Heart left ventricle (tissue), 16 donors: ENCODE measurements at places on chromosomes 5 and 9.

DNA sequence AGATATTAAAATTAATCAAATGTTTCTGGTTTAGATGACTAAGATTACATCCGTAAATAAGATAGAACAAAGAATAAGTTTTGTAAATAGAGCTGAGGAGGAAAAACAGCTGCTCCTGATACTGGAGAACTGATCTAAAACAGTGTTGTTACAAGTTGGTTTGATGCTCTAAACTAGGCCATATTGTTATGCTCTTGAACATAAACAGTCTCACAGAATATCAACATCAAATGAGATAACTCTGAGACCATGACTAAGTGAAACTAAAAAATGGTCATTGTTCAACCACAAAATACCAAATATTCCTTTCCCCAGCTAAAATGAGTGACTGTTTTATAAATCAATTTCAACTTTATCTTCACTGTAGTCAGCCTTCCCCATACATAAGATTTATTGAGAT is 16.5 kb upstream of the SRFBP1 start:
- no peak for DNase-seq

DNA sequence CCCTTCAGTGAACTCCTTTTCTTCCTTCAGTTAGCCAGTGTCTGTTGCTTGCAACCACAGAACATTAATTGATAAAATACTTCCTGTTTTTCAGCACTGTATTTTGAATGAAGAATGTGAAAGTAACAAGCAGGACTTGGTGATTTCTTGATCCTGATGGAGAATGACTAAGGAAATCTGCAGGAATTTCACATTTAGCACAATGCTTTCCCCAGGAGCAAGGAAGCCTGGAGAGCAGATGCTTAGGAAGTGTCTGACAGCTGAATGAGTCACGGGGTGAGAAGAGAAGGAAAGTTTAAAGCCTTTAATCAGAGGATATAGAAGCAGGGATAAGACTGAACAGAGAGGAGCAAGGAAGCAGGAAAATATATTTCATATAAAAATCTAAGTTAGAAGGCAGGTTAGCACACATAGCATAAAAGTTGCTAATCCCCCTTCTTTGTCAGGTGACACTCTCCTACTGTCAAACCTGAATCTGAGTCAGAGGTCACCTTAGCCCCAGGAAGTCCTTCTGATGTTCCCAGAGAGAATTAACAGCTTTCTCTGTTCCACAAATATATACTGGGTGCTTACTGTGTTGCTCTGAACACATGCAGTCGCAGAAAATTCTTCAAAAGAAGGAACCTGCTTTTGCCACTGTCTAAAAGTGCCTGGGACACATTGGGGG is 59.7 kb downstream of the GNA14 start:
- no peak for DNase-seq

GRCh38 chr9:82170866-82171265 is 182.3 kb downstream of the SPATA31D1 start:
- no peak for DNase-seq

DNA sequence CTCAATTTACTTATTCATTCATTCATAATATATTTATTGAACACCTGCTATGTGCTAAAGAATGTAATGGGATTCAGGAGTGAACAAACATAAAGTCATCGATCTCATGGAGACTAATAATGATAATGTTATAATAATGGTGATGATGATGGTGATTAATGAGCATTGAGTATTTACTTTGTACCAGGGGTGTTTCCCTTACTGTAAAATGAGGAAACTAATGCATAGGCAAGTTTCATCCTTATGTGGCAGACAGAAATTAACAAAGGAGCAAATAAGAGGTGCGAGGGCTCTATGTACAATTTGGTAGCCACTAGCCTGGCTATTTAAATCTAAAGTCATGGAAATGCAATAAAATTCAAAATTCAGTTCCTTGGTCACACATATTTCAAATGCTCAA is 11.1 kb upstream of the LCP2 start:
- DNase-seq = no peak

- no peak for DNase-seq
Observed at GRCh38 chr9:75947233-75947632, 56.8 kb downstream of the PCSK5 start.
